Panc1 (cell line): ENCODE measurements at places on chromosomes 5 and 9.

DNA sequence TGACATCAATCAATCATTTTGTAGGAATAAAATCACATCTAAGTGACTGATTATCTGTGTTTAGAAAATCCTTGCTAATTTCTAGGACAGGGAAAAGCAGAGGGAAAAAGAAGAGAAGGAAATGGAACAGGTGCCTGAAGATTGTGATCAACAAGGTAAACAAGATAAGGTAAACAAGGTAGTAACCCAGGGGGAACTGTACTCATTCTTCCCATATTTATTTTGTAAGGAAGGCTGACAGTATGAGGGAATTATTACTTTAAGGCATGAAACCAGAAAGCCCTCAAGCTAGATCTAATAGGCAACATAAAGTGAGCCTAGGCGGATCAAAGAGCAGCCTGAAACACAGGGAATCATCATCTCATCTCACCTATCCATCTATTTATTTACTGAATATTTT is 231.1 kb downstream of the MLLT3 start:
- DNase-seq: no peak

DNA sequence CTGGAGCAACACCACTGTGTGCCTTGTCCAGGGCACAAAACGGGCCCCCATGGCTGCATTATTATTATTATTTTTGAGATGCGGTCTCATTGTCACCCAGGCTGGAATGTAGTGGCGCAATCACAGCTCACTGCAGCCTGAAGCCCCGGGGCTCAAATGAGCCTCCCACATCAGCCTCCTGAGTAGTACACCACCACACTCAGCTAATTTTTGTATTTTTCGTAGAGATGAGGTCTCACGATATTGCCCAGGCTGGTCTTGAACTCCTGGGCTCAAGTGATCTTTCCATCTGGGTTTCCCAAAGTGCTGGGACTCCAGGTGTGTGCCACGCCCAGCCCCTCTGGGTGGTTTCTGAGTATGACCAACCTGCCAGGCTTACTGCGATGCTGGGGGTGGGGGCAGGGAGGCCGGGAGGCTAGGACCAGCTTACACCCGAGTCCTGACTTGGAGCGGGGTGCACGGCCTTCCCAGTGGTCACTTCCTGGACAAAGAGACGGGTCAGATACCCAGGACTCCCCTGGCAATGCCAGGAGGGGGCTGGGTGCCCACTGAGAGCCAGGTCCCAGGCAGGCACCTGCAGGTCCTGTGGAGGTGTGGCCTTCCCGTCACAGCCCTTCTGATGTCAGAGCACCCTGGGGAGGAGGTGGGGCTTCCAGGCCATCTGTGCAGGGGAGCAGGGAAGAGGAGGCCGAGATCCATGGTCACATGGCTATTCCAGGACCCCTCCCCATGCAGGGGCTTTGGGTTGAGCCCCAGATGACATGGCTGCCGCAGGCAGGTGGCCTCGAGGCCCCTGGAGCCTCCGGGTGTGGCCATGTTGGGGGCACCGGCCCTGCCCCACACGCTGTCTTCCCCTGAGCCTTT is 8.3 kb upstream of the NRARP start:
- no peak for DNase-seq

DNA sequence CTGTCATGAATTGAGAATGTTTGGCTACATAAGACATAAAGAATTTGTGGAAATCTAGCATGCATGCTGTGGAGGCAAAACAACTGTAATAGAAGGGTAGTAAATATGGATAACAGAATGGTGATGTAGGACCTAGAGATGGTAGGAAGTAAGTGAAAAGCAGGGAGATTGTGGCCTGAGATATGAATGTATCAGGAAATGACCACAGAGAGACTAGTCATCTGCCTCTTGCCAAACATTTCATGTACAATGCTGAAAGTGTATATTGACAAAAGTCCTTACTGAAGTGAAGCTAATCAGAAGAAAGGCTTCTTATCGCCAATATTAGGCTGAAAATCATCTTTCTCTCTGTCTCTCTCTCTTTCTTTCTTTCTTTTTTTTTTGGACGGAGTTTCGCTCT is 873.1 kb upstream of the CTNND2 start:
- DNase-seq: no peak

GRCh38 chr9:137951597-137952490 is 74.3 kb downstream of the CACNA1B start:
- DNase-seq: no peak

- no peak for DNase-seq
These were observed 36.0 kb downstream of the PSD2 start for GRCh38 chr5:139831624-139832023.

DNA sequence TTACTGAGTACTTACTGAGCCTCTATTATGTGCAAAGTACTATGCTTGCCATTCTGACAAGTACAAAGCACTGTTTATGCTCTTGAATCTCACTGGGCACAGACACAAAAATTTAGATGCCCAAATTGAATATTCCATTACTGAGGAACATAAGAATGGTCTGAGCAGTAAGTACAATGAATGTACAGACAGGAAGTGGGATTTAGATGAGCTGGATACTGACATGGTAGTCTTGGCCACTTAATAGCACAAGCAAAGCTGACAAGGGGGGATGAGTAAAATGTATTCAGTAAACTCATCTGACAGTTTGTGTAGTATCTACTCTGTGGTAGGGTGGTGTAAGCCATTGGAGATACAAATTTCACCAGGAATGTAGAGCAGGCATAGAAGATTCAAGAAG is 132.4 kb downstream of the EFNA5 start:
- no peak for DNase-seq

DNA sequence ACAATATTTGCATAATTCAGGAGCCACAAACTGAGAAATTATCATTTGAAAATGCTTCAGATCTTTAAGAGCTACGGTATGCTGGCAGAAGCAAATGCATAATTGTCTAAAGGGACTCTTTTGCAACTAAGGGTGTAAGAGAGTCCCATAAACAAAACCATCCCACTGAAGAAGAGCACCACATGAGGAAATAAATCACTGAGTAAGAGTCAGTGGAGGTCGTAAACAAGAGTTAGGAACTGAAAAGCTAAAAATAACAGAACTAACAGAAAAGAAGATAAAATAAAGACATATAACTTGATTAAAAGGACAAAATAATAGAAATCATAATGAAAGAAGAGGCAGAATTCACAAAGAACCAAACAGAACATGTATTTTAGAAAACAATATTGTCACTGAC is 3.5 kb upstream of the SMC2 start:
- DNase-seq: no peak

- DNase-seq: no peak
These were observed 85.8 kb downstream of the KIAA1958 start for GRCh38 chr9:112572416-112572815.

DNA sequence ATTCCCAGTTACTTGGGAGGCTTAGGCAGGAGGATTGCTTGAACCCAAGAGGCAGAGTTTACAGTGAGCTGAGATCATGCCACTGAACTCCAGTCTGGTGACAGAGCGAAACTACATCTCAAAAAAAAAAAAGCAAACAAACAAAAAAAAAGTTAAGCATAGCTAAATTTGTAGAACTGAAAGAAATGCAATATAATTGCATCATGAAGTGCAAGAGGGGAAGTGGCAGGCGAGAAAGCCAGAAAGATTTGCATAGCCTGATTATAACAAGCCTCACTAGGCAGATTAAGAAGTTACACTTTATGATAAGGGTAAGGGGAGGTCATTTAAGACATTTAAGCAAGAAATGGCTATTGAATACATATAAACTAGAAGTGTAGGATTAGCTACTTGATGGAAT is 187.1 kb downstream of the EDIL3 start:
- DNase-seq: no peak

DNA sequence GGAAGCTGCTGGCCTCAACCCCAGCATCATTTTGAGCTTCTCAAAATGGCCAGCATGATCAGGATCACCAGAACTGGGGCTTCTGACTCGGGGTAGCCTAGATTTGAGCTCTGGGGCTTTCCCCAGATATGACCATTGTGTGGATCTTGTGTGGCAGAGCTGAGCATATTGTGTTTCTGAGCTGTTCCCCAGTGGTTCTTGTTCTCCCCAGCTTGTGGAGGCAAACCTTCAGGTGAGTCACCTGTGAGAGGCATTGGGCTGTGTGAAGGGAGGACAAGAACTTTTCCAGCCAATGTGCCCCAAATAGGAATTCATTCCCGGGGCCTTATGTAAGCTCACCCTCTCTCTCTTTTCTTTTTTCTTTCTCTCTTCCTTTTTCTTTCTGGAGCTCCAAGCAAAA is 80.7 kb upstream of the PITX1 start:
- DNase-seq: no peak

DNA sequence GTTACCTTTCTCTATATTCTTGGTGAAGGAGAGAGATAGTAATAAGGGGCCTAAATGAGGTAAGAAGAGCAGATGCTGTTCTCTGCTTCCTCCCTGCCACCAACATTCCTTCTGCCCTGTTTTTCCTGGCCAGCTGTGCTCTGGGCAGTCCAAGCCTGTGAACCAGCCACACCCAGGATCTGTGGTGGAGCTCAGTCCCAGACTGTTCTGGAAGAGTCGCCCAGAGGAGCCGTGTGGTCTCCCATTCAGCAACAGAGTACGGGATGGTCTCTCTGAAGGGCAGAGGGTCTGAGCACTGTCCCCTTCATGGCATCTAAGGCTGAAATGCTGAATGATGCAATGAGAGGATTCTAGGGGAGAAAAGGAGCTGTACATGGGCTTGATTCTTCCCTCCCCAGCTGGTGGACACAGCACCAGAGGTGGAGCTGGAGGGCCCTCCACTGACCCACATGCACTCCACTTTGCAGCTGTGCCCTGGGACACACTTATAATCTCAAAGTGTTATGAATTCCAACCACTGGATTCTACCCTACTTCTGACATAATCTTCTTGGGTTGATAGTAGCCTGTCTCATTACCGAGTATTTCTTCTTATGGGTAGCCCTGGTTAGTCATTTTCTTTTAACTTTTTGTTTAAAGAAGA is 70.8 kb upstream of the RPS23 start:
- DNase-seq: no peak

GRCh38 chr9:82549174-82549821 is 513.6 kb downstream of the RASEF start:
- no peak for DNase-seq

GRCh38 chr9:89702401-89702800 is 97.6 kb downstream of the GADD45G start:
- no peak for DNase-seq

DNA sequence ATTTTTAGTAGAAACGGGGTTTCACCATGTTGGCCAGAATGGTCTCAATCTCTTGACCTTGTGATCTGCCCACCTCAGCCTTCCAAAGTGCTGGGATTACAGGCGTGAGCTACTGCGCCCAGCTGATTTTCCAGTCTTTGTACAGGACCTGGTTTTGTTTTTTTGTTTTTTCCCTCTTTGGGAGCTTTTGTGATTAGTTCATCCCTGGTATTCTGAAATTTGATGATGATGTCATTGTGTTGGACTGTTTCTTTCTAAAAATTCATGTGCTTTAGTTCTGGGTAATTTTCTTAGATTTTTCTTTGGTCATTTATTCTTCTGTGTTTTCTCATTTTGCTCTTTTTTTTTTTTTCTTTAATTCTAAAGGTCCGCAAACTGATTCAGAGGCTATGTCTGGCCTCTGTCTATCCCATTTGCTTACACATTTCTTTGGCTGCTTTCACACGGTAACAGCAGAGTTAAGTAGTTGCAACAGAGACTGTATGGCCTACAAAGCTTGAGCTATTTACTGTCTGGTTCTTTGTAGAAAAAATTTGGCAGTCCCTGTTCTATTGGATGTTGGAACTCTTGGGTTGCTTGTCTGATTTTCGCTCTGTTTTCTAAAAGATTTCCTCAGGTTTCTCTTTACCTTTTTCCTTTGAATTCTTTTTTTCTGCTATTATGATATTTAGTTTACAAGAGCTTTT is 24.8 kb downstream of the STX17 start:
- DNase-seq: no peak

DNA sequence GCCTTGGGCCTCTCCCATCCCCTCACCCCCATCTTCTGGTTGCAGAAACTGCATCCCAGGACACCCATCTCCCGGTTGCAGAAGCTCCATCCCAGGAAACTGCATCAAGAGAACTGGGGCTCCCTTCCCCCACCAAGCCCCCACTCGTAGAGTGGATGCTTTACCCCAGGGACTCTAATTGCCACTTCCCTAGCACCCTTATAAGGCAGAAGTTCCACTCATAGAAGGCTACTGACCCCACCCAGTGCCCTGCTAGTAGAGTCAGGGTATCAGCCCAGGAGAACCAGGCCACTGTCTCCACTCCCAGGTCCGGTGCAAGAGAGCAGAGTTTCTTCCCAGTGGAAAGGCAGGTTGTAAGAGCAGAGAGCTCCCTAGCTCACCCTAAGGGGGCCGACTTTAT is 12.2 kb upstream of the SYK start:
- DNase-seq: no peak

DNA sequence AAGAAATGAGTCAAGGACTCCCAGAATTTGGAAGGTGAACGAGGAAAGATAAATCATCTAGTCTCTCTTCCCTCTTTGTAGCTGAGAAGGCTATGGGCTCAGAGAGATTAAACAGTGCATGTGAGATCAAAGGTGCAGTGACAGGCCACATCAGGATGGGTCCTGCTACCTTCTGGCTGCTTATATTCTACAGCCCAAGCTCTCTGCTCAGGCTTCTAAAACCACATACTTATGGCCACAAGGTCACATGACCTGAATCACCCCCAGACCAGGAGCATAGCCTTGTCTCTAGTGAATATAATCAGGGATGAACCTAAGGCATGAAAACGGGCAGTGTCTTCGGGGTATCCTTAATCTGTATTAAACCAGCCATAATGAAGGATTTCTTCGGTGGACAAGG is 158.9 kb downstream of the SEMA5A start:
- no peak for DNase-seq

GRCh38 chr9:110340306-110340705 is 2.6 kb upstream of the TXNDC8 start:
- DNase-seq: no peak

- no peak for DNase-seq
These were observed 7.1 kb upstream of the RPS23 start for GRCh38 chr5:82285206-82285605.

GRCh38 chr5:116953251-116953930 is 378.8 kb upstream of the SEMA6A start:
- DNase-seq: no peak
